ENCODE measurements at places on chromosomes 12 and 14. TPM values are rescaled to one million over a fixed set of nuclear protein-coding genes. Genes with fewer than 3 reads are reported as not detected.

- no peaks in the 10 kb centered on the region for H3K27me3 ChIP-seq
- H3K4me3 ChIP-seq: peak overlapping the region; percentile 4
- H3K27ac ChIP-seq: peak overlapping the region; percentile 60
- DNase-seq: no peak
- peaks cover 31% of the 10 kb centered on the region for H3K4me1 ChIP-seq
Observed at GRCh38 chr12:111409780-111410430, 4.2 kb downstream of the SH2B3 start.

- DNase-seq: no peak
- no peaks in the 10 kb centered on the region for H3K36me3 ChIP-seq
- H3K4me1 ChIP-seq: no peaks in the 10 kb centered on the region
Observed at GRCh38 chr12:52681526-52682380, 1.5 kb upstream of the KRT1 start.

DNA sequence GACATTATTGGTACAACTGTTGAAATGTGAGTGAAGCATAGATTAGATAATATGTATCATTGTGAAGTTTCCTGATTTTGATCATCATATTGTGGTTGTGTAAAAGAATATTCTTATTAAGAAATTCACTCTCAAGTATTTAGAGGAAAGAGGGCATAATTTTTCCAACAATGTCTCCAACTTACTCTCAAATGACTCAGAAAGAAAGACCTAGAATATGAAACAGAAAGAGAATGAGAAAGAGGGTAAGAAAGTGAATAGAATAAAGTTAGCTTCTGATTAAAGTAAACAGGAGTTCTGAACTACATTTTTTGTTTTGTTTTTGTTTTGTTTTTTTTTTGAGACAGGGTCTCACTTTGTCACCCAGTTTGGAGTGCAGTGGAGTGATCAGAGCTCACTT lies 123.0 kb downstream of the CPNE8 start:
- no peak for DNase-seq
- no peak overlapping the region for H3K27ac ChIP-seq
- H3K4me3 ChIP-seq: no peak overlapping the region
- no peaks in the 10 kb centered on the region for H3K27me3 ChIP-seq
- H3K36me3 ChIP-seq: no peaks in the 10 kb centered on the region

Gene FOXG1
- total RNA-seq: not detected

Gene CCDC91
- total RNA-seq: 20.5 TPM

Gene SLC10A1
- total RNA-seq: not detected

Gene IFNG-AS1
- not detected for total RNA-seq

DNA sequence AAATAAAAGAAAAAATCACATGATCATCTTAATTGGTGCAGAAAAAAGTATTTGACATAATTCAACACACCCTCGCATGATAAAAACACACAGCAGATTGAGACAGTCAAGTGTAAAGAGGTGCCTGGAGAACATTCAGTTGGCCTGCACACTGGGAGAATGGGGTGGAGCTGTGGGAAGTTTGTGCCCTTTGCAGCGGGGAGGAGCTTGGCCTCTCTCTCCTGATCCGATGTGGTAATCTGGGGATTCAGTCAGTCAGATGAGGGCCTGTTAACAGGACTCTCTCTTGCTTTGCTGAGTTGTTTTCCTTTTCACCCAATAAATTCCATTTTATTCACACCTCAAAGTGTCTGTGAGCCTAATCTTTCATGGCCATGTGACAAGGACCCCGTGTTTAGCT lies 5.9 kb downstream of the SERPINA6 start:
- H3K27ac ChIP-seq: peak overlapping the region; percentile 48
- DNase-seq: peak; percentile 82
- no peaks in the 10 kb centered on the region for H3K27me3 ChIP-seq
- no peaks in the 10 kb centered on the region for H3K36me3 ChIP-seq
